Right cardiac atrium (tissue), 5 donors: ENCODE measurements at places on chromosomes 2 and 18. TPM values are rescaled to one million over a fixed set of nuclear protein-coding genes. Genes with fewer than 3 reads are reported as not detected.

PIEZO2 gene
- polyA plus RNA-seq, result 0.18 TPM

SPATA3 gene
- not detected for polyA plus RNA-seq

ANKAR gene
- polyA plus RNA-seq, result 2.5 TPM

CENPA gene
- 0.18 TPM for polyA plus RNA-seq

SLC5A7 gene
- 0.09 TPM for polyA plus RNA-seq

CDC42EP3 gene
- 37.3 TPM for polyA plus RNA-seq

IL1B gene
- polyA plus RNA-seq, result 0.70 TPM

ZSWIM2 gene
- not detected for polyA plus RNA-seq

STAT4 gene
- 13.0 TPM for polyA plus RNA-seq

CNDP1 gene
- polyA plus RNA-seq, result 0.05 TPM

CTLA4 gene
- 0.07 TPM for polyA plus RNA-seq

TSHZ1 gene
- 12.7 TPM for polyA plus RNA-seq

ZSCAN30 gene
- polyA plus RNA-seq, result 16.9 TPM

TRABD2A gene
- 0.50 TPM for polyA plus RNA-seq

CCDC68 gene
- 8.9 TPM for polyA plus RNA-seq

HOXD10 gene
- not detected for polyA plus RNA-seq
